Stimulated activated CD8-positive, alpha-beta memory T cell treated with anti-CD3 and anti-CD28 coated beads, Interleukin-12 subunit alpha, Interleukin-12 subunit beta, amount 100 ng/mL, for 1 hour (primary cell): ENCODE measurements at places on chromosomes 3 and 15.
A peak's percentile ranks its signal among the peaks of the same experiment; 100 is the strongest.

DNA sequence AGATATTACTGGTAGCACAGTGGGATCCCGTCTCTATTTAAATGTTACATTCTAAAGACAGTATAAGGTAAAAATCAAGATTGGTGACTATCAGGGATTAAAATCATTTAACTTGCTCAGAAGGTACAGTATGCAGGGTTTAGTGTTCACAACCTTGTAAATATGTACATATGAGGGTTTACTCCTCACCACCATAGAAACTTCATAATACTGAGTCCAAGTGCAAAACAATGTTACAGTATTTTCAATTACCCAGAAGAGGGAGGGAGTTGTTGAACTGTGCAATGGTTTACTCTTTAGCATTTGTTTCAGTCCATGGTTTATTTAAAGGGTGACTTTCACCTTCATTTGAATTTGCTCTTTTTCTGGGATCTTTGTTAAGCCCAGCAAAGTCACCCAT, 165.1 kb downstream of the ZNF621 start:
- no peak for DNase-seq

GRCh38 chr15:92429378-92430068, 35.8 kb downstream of the ST8SIA2 start:
- no peak for DNase-seq

GRCh38 chr3:64561325-64561843, 126.4 kb downstream of the ADAMTS9 start:
- DNase-seq = no peak

GRCh38 chr3:101857301-101857741, 8.0 kb downstream of the NFKBIZ start:
- DNase-seq = no peak

DNA sequence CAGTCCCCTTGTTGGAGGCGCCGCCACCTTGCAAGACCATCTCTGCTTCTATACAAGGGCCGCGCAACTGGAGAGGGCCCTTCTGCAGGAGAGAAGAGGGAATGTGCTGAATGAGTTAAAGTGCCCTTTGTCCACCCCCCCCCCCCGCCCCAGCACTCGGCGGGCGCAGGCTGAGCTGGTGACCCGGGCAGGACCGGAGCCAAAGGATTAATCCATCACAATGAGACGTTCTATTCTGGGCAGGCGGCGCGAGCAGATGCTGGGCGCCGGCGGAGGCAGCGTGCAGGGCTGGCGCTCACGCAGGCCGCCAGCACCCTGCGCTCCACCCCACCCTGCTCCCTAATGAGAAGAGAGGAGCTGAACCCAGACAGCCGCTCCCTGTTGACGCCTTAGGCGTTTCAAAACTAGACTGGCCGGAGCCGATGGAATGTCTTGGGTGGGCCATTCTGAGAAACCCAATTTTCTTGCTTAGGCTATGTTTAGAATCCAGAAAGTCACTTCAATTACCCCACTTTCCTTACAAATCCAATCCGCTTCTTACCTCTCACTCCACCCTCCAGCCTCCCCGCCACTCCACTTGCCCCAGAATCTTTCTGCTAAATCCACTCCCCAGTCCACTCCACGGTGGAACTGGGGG, 32.9 kb downstream of the GJD2 start:
- DNase-seq = no peak

- no peak for DNase-seq
Observed at GRCh38 chr15:27499719-27500118, 528.7 kb downstream of the GABRG3 start.

DNA sequence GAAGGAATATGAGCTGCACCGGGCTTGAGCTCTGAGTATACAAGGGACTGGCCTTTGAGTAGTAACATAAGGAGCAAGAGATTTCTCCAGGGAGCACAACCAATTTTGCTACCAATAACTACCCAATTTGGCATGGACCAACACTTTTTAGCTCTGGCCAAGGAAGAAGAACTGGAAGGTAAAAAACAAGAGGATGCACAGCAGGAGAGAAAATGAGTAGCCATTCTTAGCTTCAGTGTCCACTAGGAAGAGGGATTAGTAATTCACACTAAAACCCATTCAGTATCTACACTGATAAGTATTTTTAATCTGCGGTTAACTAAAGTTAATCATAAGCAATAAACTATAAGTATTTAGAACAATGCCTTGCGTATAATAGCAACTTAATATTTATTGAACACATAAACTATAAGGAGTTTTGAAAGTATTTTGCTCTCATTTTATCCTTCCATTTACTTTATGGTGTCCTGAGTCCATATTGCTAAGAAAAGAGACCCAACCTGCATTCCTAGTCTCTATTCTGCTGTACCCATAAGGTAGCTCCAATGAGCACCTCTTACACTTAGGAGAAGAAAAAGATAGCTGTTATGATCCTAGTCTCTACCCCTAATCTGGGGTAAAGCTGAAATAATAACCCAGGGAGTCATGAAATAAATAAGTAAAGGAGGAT, 268.9 kb downstream of the IGSF11 start:
- DNase-seq = no peak

DNA sequence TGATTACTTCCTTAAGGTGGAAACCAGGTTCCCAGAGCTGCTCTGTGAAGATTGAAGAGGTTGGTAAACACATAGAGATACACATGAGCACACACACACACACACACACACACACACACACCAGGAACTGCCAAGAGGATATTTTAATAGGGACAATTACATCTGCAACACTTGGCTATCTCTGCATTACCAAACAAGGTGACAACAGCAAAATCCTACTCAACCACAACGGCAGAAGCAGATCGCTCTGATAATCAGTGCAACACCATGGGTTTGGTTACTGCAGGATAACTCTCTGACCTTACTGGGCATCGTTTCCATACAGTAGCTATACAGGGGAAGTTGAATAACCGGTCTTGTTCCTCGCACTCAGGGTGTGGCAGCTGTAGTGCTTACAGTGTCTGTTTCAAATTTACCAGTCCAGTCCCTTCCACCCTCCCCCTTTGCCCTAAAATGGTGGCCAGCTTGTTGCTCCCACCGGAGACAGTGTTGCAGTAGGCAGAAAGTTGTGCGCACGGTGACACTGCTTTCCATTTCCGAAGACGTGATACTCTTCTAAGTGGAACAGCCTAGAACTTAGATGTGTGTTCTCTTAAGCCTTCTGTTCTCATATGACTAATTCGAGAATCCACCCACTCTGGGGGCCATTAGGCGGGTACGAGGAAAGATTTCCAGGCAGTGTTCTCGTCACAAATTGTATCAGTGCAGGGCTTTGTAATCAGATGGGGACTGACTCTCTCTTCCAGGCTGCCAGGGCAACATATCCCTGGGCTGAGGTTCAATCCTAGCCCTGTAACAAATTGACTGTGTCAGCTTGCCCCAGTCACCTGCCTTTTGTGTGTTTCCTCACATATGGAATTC, 176.2 kb downstream of the P3H2 start:
- no peak for DNase-seq

- peak; percentile 30 for DNase-seq
Observed at GRCh38 chr15:22262613-22263020, 182.3 kb downstream of the OR4M2 start.

- DNase-seq = no peak
Observed at GRCh38 chr3:127457094-127457475, 133.4 kb downstream of the TPRA1 start.

DNA sequence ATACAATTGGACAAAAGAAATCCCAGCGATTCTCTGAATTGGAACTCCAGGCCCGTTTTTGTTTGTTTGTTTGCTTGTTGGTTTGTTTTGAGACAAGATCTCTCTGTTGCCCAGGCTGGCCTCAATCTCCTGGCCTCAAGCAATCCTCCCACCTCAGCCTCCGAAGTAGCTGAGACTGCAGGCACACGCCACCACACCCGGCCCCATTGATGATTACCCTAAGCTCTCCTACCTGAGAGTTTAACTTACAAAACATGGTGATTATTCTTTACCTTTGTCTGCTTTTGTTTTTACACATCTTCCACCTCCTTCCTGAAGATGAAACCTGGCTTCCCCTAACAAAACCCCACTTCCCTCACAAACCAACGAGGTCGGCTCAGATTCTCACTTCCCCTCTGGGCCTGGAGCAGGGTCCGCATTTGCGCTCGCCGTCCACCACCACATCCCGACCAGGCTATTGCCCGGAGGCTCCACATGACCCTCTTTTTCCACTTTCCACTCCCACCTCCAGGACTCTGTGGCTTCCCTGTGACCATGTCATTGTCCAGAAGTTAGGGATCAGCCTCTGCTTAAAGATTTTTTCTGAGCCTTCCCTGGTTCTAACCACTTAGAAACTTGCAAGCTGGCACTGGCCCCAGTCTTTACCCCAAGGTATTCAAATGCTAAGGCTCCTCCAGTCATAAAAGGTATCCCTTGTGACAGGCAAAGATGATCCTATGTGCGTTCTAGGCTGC, 14.8 kb downstream of the KLHL6 start:
- no peak for DNase-seq

DNA sequence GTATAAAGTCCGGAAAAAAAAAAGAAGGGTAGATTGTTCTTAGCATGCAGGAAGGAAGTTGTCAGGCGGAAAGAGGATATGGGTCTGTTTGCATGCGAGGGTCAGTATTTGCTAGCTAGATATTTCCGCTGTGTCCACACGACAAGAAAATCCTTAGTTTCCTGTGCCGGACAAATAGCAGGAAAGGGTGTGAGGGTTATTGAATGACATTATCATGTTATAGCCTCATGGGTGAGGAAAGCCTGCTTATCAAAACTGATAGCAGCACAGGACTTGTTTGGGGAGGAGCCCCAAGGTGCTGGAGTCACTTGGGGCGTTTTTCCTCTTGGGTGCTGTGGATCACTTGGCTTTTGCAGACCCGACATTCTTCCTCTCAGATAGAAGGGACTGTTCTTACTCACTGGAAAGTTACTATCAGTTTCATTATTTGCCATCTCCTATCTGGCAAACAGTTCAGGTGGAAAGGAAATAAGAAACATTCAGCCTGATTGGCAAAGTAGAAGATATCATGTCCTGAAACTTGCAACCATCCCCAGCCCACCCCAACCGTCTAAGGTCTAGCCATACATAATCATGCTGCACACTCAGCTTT, 127.2 kb upstream of the DPH6 start:
- no peak for DNase-seq

- no peak for DNase-seq
Observed at GRCh38 chr3:132242790-132243189, 74.4 kb upstream of the ACP3 start.

- DNase-seq = no peak
Observed at GRCh38 chr15:93362821-93363220, 273.8 kb upstream of the RGMA start.

DNA sequence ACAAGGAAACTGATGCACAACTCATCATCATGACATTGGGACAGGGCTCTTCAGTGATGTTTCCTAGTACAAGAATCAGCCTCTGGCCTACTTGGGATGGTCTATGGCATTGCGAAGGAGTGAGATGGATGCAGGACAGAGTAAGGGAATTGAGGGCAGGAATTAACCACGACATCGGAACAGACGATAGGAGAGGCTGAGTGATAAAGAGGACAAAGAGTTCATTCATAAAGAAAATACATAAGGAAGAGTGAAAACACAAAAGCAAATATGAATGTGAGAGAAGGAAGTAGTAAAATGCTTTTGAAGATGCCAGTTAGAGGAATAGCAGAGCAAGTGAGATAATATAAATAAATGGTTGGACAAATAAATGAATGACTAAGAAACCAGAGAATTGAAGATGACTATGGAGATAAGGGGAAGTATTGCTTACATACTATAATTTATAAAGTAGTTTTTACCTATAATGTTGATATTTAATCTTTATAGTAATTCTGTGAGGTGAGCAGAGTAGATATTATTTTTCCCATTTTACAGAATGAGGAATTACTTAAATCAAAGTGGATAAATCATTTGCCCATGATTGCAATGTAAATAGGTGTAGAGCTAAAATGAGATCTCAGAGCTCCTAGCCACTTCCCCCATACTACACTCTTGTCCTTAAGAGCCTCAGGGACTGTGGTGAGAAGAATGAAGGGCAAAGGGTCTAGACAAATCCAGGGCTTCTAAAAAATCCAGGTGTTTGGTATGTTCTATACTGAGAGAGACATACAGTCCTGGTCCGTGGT, 203.3 kb downstream of the DTWD1 start:
- no peak for DNase-seq

DNA sequence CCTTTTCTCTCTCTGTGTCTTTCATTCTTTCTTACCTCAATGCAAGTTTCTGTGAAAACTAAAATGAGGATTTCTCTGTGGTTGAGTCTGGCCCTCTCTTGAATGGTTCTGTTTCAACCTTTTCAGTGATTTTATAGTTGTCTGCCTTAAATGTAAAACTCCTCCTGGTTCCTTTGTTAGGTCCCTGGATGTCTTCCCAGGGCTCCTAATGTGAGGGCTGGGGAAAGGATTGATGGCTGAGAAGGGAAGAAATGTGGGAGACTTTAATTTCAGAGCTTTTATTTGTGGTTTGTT, 90.6 kb upstream of the GRM7 start:
- no peak for DNase-seq

- no peak for DNase-seq
Observed at GRCh38 chr3:63128380-63128779, 149.7 kb upstream of the SYNPR start.
